ENCODE measurements at places on chromosomes 4 and X.
A peak's percentile ranks its signal among the peaks of the same experiment; 100 is the strongest.

DNA sequence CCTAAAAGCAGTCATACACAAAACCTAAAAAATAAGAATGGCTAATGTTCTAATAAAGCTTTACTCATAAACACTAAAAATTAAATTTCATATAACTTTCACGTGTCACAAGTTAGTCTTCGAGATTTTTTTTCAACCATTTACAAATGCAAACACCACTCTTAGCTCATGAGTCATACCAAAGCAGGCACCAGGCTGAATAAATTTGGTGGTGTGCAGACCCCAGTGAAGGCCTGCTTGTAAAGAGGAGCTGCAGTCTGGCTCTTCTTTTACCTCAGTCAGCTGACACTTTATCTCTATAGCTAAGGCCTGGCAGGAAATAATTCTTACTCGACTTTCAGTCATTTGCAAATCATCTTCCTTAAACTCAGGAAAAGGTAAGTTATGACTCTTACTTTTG is 37.4 kb downstream of the CLOCK start:
- no peak for DNase-seq

DNA sequence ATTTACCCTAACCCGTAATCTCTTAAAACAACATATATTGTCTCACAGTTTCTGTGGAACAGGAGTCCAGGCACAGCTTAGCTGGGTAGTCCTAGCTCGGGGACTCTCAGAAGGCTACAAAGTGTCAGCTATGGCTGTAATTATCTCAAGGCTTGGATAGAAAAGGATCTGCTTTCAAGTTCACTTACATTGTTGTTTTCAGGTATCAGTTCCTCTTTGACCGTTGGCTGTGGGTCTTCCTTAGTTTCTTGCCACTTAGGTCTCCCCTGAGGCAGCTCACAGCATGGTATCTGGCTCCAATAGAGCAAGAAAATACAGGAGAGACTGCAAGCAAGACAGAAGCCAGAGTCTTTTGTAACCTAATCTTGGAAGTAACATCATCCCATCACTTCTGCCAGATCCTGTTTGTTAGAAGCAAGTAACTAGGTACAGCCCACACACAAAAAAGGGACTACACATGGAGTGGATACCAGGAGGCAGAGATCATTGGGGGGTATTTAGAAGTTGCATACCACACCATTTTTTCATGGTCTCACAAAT is 137.0 kb downstream of the MAGEB5 start:
- no peak for DNase-seq

DNA sequence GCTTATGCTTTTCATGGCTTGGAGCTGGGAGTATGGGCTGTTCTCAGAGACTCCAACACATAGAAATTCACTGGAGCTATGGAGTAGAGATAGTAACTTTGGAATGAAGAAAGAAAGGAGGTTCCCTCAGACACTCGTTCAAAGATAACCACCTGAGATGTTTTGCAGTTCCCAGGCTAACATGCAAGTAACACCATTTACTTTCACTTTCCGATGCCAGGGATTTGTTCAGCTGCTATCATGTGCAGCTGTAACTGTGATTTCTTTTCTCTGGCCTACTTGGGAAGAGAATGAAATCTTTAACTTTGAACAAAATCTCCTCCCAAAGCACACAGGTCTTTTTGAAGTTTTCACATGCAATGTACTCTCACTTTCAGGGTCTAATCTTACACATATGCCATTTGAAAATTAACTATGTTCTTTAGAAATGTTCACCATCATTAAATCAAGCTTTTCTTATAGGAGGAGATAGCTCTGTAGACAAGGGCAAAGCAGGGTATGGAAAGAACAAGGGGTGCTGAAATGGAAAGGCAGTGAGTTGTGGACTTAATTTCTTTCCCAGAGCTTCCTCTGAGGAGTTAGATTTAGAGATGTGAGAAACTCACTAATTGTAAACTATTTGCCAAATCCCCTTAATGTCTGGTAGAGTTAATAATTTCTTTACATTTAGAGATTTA is 514.3 kb downstream of the PDHA2 start:
- peak; percentile 7 for DNase-seq

GRCh38 chrX:67692246-67692645 is 148.4 kb downstream of the AR start:
- peak; percentile 24 for DNase-seq

DNA sequence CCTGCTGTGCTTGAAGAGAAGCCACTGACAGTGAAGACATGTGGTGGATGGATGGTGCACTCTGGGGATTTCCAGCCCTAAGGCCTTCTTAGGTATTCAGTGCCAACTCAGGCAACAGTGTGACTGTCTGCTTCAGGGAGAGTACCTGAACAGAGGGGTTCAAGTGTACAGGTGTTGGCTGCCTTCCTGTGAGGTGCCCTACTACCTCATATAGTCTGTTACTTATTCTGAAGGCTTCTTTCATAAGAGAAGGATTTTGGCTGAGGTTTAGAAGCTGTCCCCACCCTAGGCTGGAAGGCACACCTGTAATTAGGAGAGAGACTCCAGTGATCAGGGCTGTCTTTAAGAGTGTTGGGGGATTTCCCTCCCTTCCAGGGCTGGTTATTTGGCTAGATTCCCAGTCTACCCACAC is 1.8 kb downstream of the FTHL17 start:
- no peak for DNase-seq

GRCh38 chr4:47913861-47914219 is 543 bp downstream of the NFXL1 start:
- DNase-seq = peak; percentile 12

- DNase-seq = no peak
Measured at GRCh38 chr4:81485310-81485980, 13.7 kb upstream of the RASGEF1B start.

DNA sequence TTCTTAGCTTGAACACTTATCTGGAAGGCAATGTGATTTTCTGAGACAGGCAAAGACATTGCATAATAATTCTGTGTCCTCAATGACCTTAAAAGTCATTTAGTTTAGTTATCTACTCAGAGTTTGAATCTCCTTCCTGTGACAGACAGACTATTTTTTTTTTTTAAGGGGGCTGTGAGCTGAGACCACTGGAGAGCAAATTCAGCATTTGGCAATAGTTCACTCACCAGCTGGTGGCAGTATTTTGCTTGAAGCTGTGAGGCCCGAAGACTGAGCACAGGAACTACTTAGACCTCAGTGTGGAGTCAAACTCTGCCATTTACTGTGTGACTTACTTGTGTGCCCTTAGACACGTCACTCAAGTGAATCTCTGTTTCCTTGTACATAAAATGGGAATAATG is 22.9 kb upstream of the CPE start:
- peak; percentile 63 for DNase-seq

DNA sequence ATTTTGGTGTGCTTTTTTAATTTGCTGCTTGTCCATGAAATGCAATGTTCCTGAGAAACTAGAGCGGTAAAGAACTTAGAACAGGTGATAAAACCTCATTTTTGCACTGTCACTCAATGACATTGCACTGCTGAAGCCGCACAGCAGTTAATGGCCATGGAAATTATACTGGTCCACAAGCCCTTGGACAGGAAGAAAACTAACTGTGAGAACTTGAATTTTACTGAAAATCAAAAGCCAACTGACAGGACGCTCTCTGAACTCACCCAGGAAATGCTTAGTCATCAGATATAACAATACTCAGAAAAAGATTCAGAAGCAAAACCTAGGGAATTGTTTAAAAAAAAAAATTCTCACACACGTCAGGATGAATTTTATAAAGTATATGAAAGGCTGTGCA is 246.4 kb upstream of the SLC7A11 start:
- no peak for DNase-seq

GRCh38 chrX:136708348-136708747 is 60.4 kb downstream of the CD40LG start:
- no peak for DNase-seq

DNA sequence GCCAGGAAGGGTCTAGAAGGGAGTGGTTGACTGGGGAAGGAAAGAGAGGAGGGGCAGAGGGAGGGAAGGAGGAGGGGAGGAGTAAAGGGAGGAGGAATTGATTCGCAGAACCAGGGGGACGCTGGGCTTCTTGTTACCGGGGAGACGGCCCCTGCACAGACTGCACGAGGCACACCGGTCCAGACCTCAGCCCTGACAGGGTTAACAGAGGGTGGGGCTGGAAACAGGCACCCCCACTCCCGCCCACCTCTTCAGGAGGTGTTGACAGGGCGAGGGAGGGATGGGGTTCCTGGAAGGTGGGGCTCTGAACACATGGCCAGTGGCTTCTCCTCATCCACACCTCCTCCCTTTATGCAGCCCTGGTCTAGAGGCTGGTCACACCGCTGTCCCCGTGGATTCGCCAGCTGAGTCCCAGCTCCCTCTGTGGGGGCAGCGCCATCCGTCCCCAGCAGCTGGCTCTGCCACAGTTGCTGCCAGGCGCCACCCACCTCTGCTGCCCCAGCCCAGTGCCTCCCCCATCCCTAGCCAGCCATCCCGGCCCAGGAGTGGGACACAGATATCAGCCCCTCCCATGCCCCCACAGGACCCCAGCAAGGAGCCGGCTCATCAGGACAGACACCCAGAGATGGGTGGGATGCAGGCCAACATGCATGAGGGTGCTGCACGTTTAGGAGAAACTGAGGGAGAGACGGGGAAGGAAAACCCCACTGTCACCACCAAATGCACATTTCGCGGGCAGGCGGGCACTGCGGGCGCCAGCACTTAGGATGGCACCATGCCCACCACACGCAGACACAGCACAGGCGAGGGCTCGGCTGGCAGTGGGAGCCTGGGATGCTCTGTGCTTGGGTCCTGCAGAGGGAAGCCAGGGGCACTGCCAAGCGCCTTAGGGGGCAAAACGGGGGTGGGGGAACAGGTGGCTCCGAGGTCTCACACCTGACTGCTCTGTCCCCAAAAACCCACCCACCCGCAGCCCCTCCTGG is 87.6 kb downstream of the ABLIM2 start:
- DNase-seq = no peak

DNA sequence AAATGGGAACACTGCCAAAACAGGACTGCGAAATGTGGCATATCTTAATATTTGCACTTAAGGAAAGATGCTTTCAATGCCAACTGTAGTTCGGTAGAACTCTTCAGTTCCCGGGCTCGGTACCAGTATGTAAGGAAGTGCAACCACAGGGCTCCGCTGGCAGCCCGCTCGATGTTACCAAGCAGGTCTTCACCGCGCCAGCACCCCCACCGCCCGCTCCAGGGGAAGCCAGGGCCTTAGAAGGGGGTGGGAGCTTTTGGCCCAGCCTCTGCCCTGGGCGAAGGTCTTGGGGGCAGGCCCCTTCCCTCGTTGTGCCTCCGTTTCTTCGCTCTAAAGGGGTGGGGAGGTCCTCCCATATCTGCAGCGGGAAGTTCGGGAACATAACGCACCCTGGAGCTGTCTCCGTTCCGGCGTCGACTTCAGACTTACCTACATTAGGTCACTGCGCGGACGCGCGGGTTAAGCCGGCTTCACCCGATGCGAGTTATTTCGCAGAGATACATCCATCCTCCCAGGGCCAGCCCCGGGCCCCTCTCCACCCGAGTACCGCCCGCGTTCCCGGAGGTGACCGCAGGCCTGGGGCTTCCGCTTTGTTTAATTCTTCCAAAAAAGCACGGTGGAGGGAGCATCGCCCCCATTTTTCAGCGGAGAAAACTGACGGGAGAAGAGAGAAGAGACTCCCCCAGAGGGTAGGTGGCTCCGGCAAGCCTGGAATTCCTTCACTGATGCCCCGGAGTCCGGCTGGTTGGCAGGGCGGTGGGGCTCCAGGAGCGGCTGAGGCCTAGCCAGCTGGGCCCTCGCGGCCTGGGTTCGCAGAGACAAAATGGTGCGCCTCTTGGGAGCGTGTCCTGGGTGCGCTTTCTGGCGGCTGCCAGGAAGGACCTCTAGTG is 1.0 kb upstream of the HMX1 start:
- DNase-seq = no peak

DNA sequence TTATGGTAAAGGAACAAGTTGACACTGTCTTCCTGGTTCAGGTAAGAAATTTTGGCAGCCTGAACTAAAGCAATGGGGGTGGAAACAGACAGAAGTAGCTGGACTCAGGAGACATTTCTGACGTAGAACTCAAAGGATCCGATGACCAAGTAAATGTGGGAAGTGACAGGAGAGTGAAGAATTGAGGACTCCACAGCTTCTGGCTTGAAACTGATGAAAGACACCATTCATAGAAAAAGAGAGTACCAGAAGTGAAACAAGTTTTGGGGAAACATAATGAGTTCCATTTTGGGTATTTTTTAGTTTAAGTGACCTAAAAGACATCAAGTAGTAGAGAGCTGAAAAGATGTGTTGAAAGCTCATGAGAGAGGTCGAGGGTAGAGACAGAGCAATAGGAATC is 5.7 kb downstream of the FAM120C start:
- no peak for DNase-seq

- DNase-seq = no peak
Measured at GRCh38 chr4:180434131-180434895, 1808.9 kb upstream of the TENM3 start.

- no peak for DNase-seq
Measured at GRCh38 chr4:44701037-44701436, 22.8 kb downstream of the GUF1 start.

DNA sequence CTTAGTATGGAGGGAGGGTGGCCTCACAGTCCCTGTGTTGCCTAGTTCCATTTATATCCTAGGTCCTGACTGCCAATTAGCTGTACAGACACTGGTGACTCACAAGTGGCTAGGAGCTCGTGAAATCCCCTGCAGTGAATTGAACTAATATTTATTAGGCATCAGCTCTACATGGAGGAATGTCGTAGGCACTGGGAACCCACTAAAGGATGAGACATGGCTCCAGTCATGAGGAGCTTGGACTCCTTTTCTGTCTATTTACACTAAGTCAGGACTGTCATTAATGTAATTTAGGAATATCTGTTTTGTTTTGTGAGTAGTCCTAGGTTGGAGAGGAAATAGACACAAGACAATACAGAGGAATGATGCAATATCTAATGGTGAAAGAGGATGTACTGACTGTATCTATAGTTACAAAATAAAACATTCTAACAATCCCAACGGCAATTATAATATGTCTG is 67.7 kb downstream of the MID1IP1 start:
- DNase-seq = peak; percentile 52

GRCh38 chr4:142474398-142475087 is 371.6 kb downstream of the INPP4B start:
- DNase-seq = no peak

GRCh38 chr4:8370106-8370787 is 70.3 kb downstream of the ACOX3 start:
- DNase-seq = no peak

- peak; percentile 33 for DNase-seq
Measured at GRCh38 chr4:128596853-128597252, 212.6 kb upstream of the JADE1 start.

DNA sequence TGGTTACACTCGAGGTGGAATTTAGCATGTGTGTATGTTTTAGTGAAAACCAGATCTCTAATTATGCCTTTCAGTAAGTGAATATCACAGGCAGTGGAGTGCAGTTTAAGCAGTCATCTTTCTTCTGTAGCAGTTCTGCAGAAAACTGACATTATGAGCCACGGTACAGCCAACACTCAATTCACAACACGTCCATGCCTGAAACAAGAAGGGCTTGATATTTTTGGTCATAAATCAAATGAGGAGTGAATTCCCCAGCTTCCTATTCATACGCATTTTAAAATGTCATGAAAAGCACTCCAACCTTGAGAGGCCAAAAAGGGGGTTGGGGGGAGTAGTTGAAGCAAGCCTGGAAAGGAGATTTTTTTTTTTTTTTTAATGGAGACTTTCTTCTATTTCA is 316.7 kb downstream of the ARHGAP10 start:
- DNase-seq = no peak

Measured in fibroblast of lung (primary cell).